Activated CD4-positive, alpha-beta memory T cell treated with anti-CD3 and anti-CD28 coated beads for 36 hours (primary cell): ENCODE measurements at places on chromosomes 16 and 17. TPM values are rescaled to one million over a fixed set of nuclear protein-coding genes. Genes with fewer than 3 reads are reported as not detected.

The CD300LG gene
- total RNA-seq, result not detected

The CCL3 gene
- 989 TPM for total RNA-seq

The MRTFB gene
- total RNA-seq, result 9.7 TPM

The MYH2 gene
- not detected for total RNA-seq
